Panc1 (cell line): ENCODE measurements at places on chromosomes 13 and 19.
A peak's percentile ranks its signal among the peaks of the same experiment; 100 is the strongest.

- DNase-seq, result no peak
These were observed 3.3 kb downstream of the RNASEH2B start for GRCh38 chr13:50912851-50913250.

GRCh38 chr13:59914556-59914955 lies 249.2 kb downstream of the DIAPH3 start:
- no peak for DNase-seq

DNA sequence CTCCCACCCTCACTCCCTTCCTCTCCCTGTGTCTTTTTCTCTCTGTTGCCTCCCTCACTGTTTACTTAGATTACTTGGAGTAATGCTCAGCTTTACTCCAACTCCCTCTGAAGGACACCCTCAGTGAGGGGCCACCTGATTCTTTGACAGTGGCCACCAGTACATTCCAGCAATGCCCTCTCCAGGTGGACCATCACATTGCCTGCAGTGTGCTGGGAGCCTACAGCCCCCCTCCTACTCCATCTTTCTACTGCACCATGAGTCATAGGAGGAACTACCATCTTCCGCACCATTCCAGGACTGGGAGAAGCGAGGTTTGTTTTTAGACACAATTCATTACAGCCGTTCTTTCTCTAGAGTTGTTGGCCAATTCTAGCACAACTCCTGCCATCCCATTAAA lies 96.6 kb upstream of the POSTN start:
- no peak for DNase-seq

- no peak for DNase-seq
These were observed 19.7 kb downstream of the CEACAM16 start for GRCh38 chr19:44718441-44719261.

GRCh38 chr13:64083396-64083795 lies 2667.7 kb upstream of the PCDH20 start:
- no peak for DNase-seq

DNA sequence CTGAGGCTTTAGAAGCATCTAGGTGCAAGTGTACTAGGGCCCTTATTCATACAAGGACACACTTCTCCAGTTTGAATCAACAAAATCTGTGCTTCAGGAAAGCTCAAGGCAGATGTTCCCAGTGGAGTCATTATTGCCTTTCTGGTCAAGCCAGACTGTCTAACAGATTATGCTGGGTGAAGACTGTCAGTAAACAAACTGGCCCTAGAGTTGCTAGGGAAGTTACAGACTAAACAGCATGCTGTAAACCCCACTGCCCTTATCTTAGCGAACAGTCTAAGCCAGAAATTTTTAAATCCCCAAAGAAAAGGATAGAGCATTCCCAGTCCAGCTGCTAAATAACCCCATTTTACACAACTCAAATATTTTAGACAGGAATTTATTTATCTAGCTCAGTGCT lies 1701.3 kb upstream of the PRR20A start:
- no peak for DNase-seq

DNA sequence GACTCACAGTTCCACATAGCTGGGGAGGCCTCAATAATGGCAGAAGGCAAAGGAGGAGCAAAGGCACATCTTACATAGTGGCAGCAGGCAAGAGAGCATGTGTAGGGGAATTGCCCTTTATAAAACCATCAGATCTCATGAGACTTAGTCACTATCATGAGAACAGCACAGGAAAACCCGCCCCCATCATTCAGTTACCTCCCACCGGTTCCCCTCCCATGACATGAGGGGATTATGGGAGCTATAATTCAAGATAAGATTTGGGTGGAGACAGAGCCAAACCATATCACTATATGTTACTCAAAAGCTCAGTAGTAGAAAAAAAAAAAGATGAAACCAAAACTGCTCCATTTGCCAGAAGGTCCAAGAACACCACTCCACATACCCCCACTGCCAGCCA lies 58.5 kb downstream of the DNAJC15 start:
- DNase-seq, result no peak

DNA sequence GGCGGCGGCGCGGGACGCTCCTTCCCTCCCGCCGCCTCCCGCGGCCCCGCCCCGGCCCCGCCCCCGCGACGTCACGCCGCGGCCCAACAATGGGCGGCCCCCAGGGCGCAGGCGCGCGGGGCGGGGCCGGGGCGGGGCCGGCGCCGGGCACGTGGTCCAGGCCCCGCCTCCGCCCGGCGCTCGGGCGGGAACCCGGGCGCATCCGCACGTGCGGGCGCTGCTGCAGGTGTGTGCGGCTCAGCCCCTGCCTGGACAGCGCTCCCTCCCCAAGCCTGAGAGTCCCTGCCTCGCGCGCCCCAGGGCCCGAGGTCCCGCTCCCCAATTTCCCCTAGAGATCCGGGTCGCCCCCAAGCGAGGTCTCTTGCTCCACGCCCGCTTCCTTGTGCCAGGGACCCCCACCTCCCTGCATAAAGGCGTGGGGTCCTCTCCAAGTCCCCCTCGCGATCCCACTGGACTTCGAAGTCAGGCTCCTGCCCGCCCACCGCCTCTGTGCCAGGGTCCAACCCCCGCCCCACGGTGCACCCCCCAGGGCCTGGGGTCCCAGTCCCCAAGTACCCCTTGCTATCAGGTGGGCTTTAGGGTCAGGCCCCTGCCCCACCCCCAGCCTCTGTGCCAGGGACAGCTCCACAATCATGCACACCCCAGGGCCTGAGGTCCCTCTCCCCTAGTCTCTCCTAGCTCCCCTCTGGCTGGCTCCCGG lies at the start of gene MEX3D:
Gene MEX3D (minus strand): TSS at position 6 of the 700 bp plus-strand sequence. CDS start 267 bp downstream, outside the sequence.
- no peak for DNase-seq

- no peak for DNase-seq
These were observed 290.9 kb upstream of the SOX21 start for GRCh38 chr13:95003019-95003813.

- no peak for DNase-seq
These were observed 4.0 kb upstream of the ZNF8 start for GRCh38 chr19:58274771-58275201.

DNA sequence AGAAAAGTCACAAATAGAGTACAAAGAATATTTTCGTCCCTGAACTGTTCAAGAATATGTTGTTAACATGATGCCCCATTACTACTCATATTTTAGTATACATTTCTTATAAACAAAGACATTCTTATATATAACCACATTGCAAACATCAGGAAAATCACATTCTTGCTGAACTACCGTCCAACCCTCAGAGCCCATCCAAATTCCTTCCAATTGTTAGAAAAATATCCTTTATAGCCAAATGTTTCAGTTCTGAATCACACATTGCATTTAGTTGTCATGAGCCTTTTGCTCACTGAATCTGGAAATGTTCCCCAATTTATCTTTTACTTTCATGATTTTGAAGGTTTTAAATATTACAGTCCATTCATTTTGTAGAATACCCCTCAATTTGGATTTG lies 467.8 kb upstream of the ARGLU1 start:
- DNase-seq, result no peak

- no peak for DNase-seq
These were observed 2.6 kb downstream of the SAFB2 start for GRCh38 chr19:5619946-5620345.

GRCh38 chr13:88005188-88005587 lies 334.0 kb downstream of the SLITRK5 start:
- DNase-seq, result no peak

GRCh38 chr19:15463861-15464371 lies 428 bp downstream of the RASAL3 start:
- DNase-seq, result no peak

GRCh38 chr13:41384749-41385503 lies 72.4 kb upstream of the RGCC start:
- no peak for DNase-seq

- no peak for DNase-seq
These were observed 571 bp upstream of the DHRS12 start for GRCh38 chr13:51804295-51805172.

DNA sequence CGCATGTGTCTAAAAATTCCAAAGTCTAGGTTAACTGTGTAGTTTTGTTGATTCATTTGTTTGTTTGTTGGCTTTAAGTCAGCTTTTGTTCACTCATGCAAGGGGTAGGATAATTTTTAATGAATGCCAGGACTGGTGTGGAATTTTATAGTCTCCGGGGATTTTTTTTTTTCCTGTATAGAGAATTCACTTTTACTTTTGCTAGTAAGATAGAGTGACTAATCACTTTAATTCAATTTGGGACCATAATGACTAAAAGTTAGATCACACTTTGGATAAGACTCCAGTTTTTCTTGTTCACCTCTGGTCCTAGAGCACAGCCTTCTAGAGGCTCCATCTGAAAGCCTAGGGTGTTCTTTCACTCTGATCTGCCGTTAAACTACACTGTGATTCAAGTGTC lies 1690.0 kb downstream of the PCDH9 start:
- DNase-seq, result no peak

- DNase-seq, result peak; percentile 98
These were observed at the start of gene DDA1 for GRCh38 chr19:17309198-17309964. DDA1 (plus strand) TSS chr19:17309563; CDS start chr19:17309655, 92 bp downstream.

DNA sequence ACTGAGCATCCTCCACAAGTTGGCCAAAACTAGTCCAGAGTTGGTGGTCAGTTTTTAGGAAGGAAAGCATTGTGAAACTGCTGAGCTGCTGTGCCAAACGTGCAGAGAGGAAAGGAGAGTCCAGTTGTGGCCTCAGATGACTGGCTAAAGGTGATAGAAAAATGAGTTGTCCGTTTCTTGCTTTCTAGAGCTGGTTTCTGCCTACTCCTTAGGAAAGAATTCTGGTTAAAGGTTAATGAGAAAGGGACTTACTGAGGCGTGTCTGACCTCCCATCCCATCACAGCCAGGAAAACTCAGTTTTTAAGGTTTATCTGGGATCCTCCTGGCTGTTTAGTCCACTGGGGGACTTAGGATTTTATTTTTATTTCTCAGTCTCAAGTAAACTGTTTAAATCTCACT lies 1186.3 kb downstream of the UQCRFS1 start:
- DNase-seq, result no peak

- peak; percentile 53 for DNase-seq
These were observed 38.0 kb downstream of the KCTD4 start for GRCh38 chr13:45162821-45163220.

GRCh38 chr13:102309110-102309509 lies 92.7 kb downstream of the FGF14 start:
- no peak for DNase-seq

GRCh38 chr19:4638828-4639530 lies at the start of gene TNFAIP8L1:
TNFAIP8L1 (plus strand) TSS chr19:4639516; CDS start chr19:4651870, 12,354 bp downstream.
- DNase-seq, result no peak

- no peak for DNase-seq
These were observed 1.0 kb downstream of the EPOR start for GRCh38 chr19:11382898-11383705.

- DNase-seq, result no peak
These were observed at the start of gene S1PR4 for GRCh38 chr19:3178377-3178972. S1PR4 (plus strand) TSS chr19:3178769; CDS start chr19:3178793, 24 bp downstream.

- DNase-seq, result no peak
These were observed 10.7 kb upstream of the MCF2L start for GRCh38 chr13:112958127-112958989.

- no peak for DNase-seq
These were observed 10.4 kb upstream of the SOX21 start for GRCh38 chr13:94722609-94723345.

GRCh38 chr19:54577334-54577733 lies 3.7 kb downstream of the LILRA2 start:
- DNase-seq, result no peak

DNA sequence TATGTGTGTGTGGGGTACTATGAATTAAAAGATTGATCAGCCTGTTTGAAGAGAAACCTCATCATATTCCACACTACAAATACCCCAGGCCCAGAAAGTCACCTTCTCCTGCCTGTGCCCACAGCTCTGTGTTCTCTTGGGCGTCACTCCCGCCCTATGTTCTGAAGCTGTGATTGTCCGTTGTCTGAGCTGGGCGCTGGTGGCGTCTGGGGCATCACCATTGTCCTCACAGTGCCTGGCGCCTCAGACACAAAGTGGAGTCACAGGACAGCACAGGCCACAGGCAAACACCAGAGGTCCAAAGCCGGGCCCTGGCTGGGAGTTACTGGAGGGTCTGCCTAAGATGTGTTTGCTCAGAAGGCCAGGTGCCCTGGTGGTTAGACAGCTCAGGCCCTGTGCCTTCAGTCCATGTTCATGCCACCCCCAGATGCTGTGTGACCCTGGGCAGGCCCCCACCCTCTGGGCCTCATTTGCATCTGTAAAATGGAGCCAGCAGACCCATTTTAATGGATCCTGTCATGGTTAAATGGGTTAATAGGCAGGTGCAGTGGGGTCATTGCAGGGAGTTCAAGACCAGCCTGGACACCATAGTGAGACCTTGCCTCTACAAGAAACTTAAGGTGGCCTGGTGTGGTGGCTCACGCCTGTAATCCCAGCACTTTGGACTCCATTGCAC lies 34.5 kb downstream of the DNM2 start:
- DNase-seq, result no peak

GRCh38 chr19:23286477-23286876 lies 36.3 kb upstream of the ZNF724 start:
- no peak for DNase-seq

GRCh38 chr19:30387311-30388115 lies 15.3 kb downstream of the ZNF536 start:
- no peak for DNase-seq

- DNase-seq, result no peak
These were observed 8.4 kb upstream of the HTR2A start for GRCh38 chr13:46905249-46905648.

GRCh38 chr13:25286308-25286968 lies 850 bp downstream of the MTMR6 start:
- no peak for DNase-seq

- DNase-seq, result no peak
These were observed 2590.1 kb downstream of the PCDH9 start for GRCh38 chr13:64640002-64640401.

DNA sequence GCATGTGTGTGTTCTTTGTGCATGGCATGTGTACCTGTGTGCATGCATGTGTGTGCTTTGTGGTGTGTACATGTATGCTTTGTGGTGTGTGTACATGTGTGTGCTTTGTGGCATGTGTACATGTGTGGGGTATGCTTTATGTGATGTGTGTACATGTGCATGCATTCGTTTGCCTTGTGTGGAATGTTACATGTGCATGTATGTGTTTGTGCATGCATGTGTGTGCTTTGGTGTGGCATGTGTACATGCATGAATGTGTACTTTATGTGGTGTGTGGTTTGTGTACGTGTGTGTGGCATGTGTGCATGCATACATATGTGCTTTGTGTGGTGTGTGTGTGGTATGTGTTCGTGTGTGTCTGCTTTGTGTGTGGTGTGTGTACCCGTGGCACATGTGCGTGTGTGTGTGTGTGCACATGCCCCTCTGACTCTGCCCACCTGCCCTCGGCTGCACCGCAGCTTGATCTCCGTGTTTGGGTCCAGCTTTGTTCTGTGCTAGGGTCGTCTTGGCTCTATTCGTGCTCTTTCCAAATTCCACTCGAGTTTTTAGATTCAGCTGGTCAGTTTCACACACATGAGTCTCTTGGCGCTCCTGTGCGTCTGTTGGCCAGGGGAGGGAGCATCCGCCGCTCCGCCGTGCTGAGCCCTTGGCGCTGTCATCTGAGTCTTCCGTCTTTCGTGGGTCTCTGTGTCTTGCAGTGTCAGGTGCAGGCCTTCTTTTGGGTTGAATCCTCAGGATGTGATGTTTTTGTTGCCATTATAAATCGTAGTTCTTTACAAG lies 46.5 kb upstream of the TFDP1 start:
- DNase-seq, result no peak

DNA sequence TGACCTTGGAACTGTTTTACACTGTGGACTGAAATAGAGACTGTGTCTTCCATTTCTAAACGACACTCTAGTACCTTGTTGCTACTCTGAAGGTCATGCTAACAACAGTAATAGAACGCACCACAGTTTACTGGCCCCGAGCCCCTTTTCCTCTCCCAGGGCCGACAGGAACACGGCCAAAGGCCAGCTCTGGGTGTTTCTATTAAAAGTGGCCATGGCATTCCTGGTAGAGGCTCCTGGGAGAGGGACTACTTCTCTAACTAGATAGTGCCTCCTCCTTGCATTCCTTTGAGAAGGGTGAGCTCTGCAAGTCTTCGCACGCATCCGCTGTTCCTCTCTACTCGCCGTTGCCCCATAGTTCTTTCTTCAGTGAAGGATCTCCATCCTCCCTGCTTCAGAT lies 18.7 kb upstream of the SIAH3 start:
- no peak for DNase-seq
